ENCODE measurements at places on chromosomes 3 and 15. TPM values are rescaled to one million over a fixed set of nuclear protein-coding genes. Genes with fewer than 3 reads are reported as not detected.

SLC25A26 gene
- 14.9 TPM for total RNA-seq

SIDT1 gene
- total RNA-seq, result 0.27 TPM

TRNT1 gene
- total RNA-seq, result 31.2 TPM

CACNA1D gene
- under 0.01 TPM for total RNA-seq

SMCO1 gene
- not detected for total RNA-seq

P2RY14 gene
- total RNA-seq, result not detected

FHIT gene
- total RNA-seq, result 2.5 TPM

CCR5 gene
- not detected for total RNA-seq

MYH15 gene
- 0.53 TPM for total RNA-seq

HIGD2B gene
- total RNA-seq, result not detected

TMEM108 gene
- total RNA-seq, result 0.29 TPM

SPATA12 gene
- 0.07 TPM for total RNA-seq

EPHB1 gene
- 0.79 TPM for total RNA-seq

ITIH3 gene
- total RNA-seq, result not detected

STARD5 gene
- 1.4 TPM for total RNA-seq

DUOX1 gene
- total RNA-seq, result under 0.01 TPM

GOLGA8O gene
- 0.13 TPM for total RNA-seq

ZNF80 gene
- total RNA-seq, result not detected

AMIGO3 gene
- total RNA-seq, result 0.14 TPM

GOLGA6L1 gene
- not detected for total RNA-seq

SHC4 gene
- total RNA-seq, result 0.53 TPM

FEZF2 gene
- not detected for total RNA-seq

CFAP20DC gene
- 4.3 TPM for total RNA-seq

HES1 gene
- 33.6 TPM for total RNA-seq

TIMP4 gene
- total RNA-seq, result not detected

DAG1 gene
- total RNA-seq, result 60.4 TPM

ACKR2 gene
- total RNA-seq, result not detected

TMCO5A gene
- not detected for total RNA-seq

FGF12 gene
- total RNA-seq, result 1.7 TPM

AHSG gene
- total RNA-seq, result not detected

WNT5A gene
- 0.27 TPM for total RNA-seq

HHLA2 gene
- total RNA-seq, result not detected

PRTG gene
- 4.4 TPM for total RNA-seq

TTC21A gene
- 3.9 TPM for total RNA-seq

NR1I2 gene
- total RNA-seq, result not detected

SLC51A gene
- not detected for total RNA-seq

STXBP5L gene
- not detected for total RNA-seq

MBD4 gene
- 35.6 TPM for total RNA-seq

PLA2G4D gene
- total RNA-seq, result not detected

IL12A gene
- 0.65 TPM for total RNA-seq

SPG11 gene
- total RNA-seq, result 66.6 TPM

MOBP gene
- total RNA-seq, result 0.13 TPM

KCTD6 gene
- 12.0 TPM for total RNA-seq

GOLGA8S gene
- total RNA-seq, result 0.07 TPM

POLQ gene
- total RNA-seq, result 15.7 TPM

ECE2 gene
- not detected for total RNA-seq

CYP1A1 gene
- total RNA-seq, result 4.5 TPM

SATB1 gene
- total RNA-seq, result 15.7 TPM

TRPM1 gene
- total RNA-seq, result 0.27 TPM

LHFPL4 gene
- total RNA-seq, result not detected

C3orf20 gene
- 0.07 TPM for total RNA-seq

OXTR gene
- 0.13 TPM for total RNA-seq

LRRC34 gene
- total RNA-seq, result 7.2 TPM

PAK6 gene
- total RNA-seq, result not detected

CISH gene
- 0.40 TPM for total RNA-seq

ITIH4 gene
- 0.22 TPM for total RNA-seq

Measured in thoracic aorta endothelial cell (primary cell).